Vagina (tissue), 2 donors: ENCODE measurements at places on chromosomes 4 and X.

DNA sequence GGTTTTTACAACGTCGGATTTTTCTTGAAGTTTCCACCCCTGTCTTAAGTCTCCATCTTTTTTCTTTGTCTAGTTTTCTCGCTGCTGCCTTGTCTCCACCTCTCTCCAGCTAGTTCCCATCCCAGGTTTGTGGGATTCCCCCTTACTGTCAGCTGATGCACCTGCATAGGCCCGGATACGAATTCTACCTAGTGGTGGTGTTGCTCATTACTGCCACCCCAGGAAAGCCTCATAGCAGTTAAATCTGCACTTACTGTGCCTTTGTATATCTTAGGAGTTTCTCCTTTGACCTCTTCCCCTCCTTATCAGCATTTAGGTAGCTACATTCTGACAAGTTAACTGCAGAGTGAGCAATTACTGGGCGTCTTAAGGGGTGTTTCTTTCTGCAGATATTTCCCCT lies 1693.1 kb upstream of the TENM3 start:
- DNase-seq = no peak

- DNase-seq = no peak
These were observed 15.8 kb downstream of the EFNB1 start for GRCh38 chrX:68844581-68844980.

DNA sequence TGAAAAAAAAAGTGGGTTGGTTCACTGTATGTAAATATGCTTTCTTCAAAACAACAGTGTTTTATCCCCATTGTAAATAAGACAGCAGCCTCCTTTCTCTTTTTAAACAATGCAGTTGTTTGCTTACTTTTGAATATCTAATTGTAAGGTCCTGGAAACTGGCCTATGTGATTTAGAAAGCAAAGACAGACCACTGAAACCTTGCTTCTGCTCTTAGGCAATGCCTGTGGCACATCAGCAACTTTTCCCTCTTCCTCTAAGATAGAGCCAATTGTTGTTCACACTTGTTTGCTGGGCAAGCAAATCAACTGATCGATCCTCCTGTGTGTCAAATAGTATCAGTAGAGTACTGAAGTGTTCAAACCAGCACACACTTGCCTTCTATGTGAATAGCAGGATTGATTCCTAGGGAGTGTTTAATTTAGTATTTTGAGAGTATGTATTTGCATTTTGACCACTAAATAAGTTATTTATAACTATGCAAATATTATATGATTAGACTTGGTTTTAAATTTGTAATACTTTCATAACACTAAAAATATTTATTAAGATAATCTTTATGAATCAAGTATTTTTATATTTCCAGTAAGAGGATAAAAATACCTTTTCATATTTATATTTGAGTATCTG lies 55.4 kb upstream of the GRPR start:
- DNase-seq = no peak

DNA sequence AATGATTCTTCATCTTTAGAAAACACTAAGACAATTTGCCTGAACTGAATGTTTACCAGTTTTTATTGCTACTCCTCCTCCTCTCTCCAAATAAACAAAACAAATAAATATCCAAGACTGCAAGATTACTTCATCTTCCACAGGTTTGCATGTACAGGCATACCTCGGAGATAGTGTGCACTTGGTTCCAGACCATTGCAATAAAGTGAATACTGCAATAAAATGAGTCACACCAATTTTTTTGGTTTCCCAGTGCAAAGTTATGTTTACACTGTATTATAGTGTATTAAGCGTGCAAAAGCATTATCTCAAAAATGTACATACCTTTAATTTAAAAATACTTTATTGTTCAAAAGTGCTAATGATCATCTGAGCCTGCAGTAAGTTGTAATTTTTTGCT lies 53.3 kb downstream of the FBXL5 start:
- no peak for DNase-seq

- no peak for DNase-seq
These were observed 65.1 kb downstream of the GPR143 start for GRCh38 chrX:9700555-9700954.

- DNase-seq = no peak
These were observed 56.1 kb downstream of the PLS3 start for GRCh38 chrX:115616943-115617563.

GRCh38 chrX:7233580-7234406 lies 85.8 kb upstream of the PUDP start:
- DNase-seq = no peak

GRCh38 chr4:26384380-26385057 lies 63.7 kb downstream of the RBPJ start:
- DNase-seq = no peak

GRCh38 chr4:73450398-73451004 lies 14.5 kb downstream of the AFP start:
- DNase-seq = no peak

DNA sequence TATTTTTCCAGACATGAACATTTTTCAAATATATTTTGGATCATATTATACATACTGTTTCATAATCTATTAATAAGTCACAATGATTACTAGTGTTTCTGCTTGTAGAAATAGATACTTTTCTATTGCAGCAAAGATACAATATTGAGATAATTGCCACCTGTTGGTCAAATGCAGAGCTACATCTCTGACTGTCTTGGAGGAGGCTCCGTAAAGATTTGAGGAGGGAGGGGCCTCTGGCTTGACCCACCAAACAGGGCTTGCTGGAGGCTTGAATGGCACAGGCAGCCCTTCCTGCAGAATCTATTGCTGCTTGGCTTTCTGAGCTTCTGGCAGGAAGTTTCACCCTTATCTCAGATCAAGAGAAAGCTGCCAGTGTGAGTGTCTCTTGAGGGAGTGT lies 99.3 kb upstream of the ARMCX2 start:
- no peak for DNase-seq

GRCh38 chrX:84339507-84340364 lies 151.7 kb upstream of the RPS6KA6 start:
- no peak for DNase-seq

- DNase-seq = no peak
These were observed 393.2 kb upstream of the HS3ST1 start for GRCh38 chr4:11821772-11822430.

DNA sequence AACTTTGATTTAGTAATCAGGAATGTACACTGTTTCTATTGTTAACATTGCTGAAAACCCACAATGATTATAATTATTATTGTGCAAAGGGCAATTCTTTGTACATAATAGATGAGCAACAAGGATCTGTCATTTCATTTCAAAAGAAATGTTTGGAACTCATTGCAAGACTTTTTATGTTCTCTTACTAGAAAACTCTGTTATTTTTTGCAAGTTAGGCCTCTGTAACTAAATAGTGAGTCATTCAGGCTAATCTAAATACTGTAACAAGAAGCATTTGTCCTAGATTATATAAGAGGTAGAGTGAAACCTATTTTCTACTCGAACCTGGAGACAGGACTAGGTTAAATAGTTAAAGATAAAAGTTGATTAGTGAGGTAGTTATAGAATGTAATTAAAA lies 93.2 kb upstream of the FAM47B start:
- DNase-seq = no peak

DNA sequence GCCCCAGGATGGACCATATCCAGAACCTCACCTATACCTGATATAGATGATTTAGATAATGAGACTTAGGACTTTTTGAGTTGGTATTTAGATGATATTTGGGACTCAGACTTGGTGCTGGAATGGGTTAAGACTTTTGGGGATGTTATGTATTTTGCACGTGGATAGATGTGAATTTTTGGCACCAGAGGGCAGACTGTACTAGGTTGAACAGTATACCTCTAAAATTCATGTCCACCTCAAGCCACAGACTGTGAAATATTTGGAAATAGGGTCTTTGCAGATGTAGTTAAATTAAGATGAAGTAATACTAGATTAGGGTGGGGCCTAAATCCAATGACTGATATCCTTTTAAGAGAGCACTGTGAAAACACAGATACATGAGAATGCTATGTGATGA lies 15.6 kb downstream of the RBM41 start:
- DNase-seq = no peak

DNA sequence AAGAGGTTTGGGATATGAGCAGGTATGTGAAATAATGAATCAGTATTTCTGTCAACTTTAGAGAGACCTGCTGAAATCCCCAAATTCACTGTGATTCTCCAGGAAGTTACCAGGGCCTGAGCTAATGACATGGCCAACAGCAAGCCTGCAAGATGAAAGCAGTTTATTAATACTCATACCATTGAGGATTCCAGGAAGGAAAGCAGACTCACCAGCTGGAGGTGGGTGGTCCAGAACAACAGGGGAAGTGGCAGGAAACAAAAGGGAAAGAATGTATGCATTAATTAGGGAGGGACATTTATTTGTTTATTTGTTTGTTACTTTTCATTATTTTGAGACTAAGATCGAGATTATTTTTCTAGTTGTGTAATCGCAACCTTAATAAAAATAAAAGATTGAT lies 196.6 kb upstream of the AGA start:
- DNase-seq = no peak

- DNase-seq = no peak
These were observed 338.1 kb downstream of the BCOR start for GRCh38 chrX:39759526-39760224.

DNA sequence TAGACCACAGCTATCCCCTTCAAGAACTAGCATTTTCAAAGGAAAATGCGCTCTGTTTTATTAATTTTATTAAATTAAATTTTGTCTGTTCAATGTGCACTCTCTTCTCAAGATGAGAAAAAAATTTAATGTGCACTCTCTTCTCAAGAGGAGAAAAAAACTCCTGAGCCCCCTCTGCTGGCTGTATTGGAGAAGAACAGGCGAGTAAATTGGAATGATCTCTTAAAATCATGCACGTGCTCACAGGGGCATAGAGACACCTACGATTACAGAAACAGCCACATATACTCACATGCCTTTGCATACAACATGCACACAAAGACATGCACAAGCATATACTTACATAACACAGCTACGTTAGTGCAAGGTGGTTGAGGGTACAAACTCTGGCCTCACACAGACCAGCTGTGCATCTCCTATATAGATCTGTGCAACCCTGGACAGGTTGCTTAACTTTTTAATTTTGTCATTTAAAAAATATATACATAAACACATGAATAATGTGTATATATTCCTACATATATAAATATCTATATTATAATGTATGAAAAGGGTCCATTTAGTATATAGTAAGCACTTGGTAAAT lies 176.2 kb upstream of the CXorf66 start:
- DNase-seq = no peak

- DNase-seq = no peak
These were observed 1.7 kb downstream of the UNC5C start for GRCh38 chr4:95546866-95547714.

DNA sequence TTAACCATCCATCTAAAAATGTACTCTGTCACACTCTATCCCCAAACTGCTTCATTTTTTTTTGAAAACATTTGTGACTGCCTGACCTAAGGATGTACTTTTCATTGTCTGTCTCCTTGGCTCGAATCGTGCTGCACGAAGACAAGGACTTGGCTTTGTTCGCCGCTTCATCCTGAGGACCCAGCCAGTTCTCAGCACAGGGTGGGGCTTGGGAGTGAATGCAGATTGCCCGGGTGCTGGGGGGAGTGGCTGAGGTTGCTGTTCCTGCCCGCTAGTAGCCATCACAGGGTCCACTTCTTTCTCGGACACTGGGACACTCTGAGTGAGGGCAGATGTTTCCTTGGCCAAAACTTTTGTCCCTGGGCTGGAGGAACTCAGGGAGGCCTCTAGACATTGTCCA lies 70.1 kb upstream of the CLCN4 start:
- no peak for DNase-seq

- DNase-seq = no peak
These were observed 640.1 kb downstream of the IQCM start for GRCh38 chr4:149175549-149175948.

DNA sequence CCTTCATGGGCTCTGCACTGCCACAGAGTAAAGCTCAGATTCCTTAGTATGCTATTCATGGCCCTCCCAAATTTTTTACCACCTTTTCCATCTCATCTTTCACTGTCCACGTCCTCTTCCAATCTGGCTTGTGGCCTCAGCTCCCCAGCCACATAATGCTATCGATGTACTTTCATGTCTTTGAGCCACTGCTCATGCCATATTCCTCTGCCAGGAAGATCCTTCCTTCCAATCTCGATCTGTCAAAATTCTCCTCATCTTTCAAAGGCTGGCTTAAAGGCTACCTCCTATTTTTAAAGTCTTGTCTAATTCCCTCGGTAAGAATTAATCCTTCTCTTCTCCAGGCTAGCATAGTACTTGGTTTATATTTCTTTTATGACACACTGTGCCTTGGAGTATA lies 233.3 kb upstream of the GPC4 start:
- no peak for DNase-seq

DNA sequence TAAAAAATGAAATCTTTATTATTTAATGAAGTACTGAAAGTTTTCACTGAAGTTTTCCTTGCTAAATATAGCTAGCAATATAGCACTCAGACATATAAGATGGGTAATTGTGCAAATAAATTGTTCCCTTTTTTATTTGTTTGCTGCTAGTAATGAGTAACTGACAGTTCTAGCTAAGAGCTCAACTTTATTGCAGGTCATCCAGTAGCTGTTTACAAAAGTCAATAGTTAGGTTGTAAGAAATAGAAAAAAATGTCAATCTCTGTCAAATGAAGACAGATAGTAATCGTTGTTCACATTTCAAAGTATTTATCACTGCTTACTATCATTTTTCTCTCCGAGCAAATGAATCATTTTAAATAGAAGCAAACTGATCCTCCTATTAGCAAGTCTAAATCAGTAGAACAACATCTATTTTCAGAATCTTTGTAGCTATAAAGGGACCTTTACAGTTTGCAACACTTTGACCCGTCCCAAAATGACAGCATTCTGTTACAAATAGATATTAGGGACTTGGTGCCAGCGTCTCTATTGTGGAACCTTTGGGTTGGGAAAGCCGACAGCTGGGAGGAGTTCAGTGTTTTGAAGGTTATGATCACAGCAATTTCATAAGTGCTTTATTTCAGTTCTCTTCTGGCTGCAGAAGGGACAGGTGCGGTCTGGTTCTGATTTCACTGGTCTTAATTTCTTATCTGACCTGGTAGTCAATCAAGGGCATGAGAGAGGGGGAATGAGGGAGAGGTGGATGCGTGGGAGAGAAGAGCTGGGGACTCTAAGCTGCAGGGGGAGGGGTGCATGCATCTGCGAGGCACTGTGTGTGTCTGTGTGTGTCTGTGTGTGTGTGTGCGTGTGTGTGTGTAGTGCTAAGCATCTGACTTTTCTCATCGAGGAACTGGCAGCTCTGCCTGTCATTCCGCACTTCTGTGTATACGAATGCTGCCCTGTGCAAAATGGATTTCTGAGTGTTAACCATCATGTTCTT lies 227.9 kb upstream of the PITX2 start:
- no peak for DNase-seq
